ENCODE measurements at places on chromosomes 2 and 18. TPM values are rescaled to one million over a fixed set of nuclear protein-coding genes. Genes with fewer than 3 reads are reported as not detected.

The SRD5A2 gene
- not detected for total RNA-seq

The NYAP2 gene
- total RNA-seq = 0.04 TPM

DNA sequence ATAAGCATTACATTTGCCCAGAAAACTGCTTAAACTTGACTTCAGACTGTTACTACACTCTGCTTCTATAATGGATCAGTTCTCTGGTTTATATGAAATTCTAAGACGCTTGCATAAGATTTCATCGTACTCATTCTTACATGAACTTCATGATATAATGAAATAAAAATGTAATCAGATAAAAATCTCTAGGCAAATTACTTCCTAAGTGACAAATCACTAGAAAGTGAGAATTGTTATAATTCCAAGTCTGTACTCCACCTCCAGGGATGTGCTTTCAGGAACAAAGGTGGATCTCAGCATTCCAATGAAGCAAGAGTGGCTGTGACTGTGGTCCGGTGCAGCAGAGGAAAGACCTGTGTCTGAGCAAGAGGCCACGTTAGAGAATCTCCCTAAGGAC lies 226.2 kb downstream of the PIEZO2 start:
- no peak overlapping the region for H3K27ac ChIP-seq
- H3K36me3 ChIP-seq = no peaks in the 10 kb centered on the region
- DNase-seq = no peak
- H3K4me1 ChIP-seq = no peaks in the 10 kb centered on the region
- H3K4me3 ChIP-seq = no peak overlapping the region

GRCh38 chr2:107025291-107025857 lies 139.4 kb upstream of the ST6GAL2 start:
- no peaks in the 10 kb centered on the region for H3K27me3 ChIP-seq
- DNase-seq = no peak
- H3K4me1 ChIP-seq = no peaks in the 10 kb centered on the region
- no peak overlapping the region for H3K4me3 ChIP-seq
- H3K27ac ChIP-seq = no peak overlapping the region

The ST8SIA5 gene
- total RNA-seq = not detected

- no peaks in the 10 kb centered on the region for H3K36me3 ChIP-seq
- no peaks in the 10 kb centered on the region for H3K27me3 ChIP-seq
- no peaks in the 10 kb centered on the region for H3K4me1 ChIP-seq
- H3K4me3 ChIP-seq = no peak overlapping the region
Measured at GRCh38 chr2:14941151-14941631, 308.7 kb downstream of the LRATD1 start.

DNA sequence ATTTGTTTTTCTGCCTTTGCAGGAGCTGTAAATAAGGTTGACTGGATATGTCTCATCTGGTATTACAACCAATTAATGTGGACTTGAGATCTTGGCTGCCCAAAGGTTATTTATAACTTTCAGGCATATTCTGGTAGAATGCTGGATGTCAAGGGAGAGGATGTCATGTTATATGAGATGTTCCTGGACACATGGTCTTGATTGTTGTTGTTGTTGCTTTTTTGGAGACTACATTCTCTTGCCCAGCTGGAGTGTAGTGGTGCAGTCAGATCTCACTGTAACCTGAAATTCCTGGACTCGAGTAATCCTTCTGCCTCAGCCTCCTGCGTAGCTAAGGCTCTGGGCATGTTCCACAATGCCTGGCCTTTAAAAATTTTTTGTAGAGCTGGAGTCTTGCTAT lies 83.3 kb downstream of the LCLAT1 start:
- H3K4me1 ChIP-seq = no peaks in the 10 kb centered on the region
- DNase-seq = no peak
- H3K27ac ChIP-seq = no peak overlapping the region
- no peaks in the 10 kb centered on the region for H3K27me3 ChIP-seq

- DNase-seq = no peak
- no peak overlapping the region for H3K4me3 ChIP-seq
- no peaks in the 10 kb centered on the region for H3K27me3 ChIP-seq
- H3K4me1 ChIP-seq = no peaks in the 10 kb centered on the region
- no peaks in the 10 kb centered on the region for H3K36me3 ChIP-seq
Measured at GRCh38 chr2:164593541-164593940, 27.7 kb downstream of the GRB14 start.

DNA sequence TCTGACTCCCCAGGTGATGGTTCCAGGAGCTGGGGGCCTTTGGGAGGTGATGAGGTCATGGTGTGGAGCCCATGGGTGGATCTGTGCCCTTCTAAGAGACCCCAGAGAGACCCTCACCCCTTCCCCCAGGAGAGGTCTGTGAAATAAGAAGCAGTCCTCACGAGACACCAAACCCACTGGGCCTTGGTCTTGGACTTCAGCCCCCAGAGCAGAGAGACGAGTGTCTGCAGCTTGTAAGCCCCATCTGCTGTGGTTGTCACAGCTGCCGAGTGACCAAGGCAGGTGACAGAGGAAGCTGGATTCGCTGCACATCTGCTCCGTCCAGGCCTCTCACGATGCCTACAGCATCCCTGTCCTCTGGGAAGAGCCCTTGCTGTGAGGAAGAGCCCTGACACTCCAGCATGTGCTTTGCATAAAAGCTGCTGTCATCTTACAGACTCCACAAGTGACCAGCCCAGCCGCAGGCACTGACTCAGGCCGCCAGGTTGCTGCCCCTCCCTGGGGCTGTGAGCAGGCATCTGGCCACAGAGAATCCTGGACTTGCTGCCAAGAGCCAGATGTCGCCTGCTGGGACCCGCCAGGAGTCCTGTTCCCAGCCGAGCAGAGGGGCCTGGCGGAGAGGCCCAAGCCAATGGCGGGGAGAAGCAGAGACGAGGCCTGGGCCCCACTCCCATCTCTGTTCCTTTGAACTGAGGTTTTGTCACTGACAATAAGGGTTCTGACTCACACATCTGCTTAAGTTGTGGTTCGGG lies 150.8 kb downstream of the PXDN start:
- no peaks in the 10 kb centered on the region for H3K36me3 ChIP-seq
- H3K27me3 ChIP-seq = peaks cover 16% of the 10 kb centered on the region
- H3K4me3 ChIP-seq = no peak overlapping the region
- DNase-seq = no peak
- no peaks in the 10 kb centered on the region for H3K4me1 ChIP-seq
- H3K27ac ChIP-seq = no peak overlapping the region

- H3K4me1 ChIP-seq = no peaks in the 10 kb centered on the region
- DNase-seq = peak; percentile 0
- no peaks in the 10 kb centered on the region for H3K36me3 ChIP-seq
- H3K27ac ChIP-seq = no peak overlapping the region
Measured at GRCh38 chr18:56302156-56302555, 336.2 kb downstream of the TXNL1 start.

DNA sequence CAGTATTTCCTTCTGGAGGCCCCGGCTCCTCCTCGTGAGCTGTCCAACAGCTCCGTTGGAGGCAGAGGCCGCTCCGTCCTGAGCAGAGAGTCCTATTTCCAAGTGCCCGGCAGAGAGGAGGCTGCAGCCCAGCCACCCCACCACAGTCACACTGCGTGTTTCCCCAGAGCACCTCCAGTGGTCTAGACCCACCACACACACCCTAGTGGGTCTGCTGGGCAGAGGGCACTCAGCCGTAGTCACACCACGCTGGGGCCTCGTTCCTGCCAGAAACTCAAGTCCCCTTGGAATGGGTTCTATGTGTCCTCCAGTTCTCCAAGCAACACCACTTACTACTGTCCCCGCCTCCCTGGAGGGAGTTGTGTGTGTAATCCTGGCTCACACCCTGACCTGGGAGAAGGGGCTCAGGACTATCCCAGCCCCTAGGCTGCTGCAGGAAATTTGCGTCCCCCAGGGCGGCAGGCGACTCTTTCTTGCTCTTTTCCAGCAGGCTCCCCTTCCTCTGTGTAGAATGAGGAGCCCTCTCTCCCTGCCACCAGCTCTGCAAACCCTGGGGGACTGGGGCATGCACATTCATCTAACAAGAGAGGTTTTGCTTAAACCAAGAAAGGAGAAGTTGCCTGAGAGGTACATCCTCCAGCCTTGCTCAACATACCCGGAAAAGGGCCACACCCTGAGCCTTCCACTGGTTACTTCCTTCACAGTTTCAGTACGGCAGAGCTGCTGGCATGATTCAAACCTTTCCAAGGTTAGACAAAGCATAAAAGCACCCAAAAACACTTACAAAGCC lies 114.1 kb downstream of the NDUFA10 start:
- H3K4me3 ChIP-seq = no peak overlapping the region
- H3K4me1 ChIP-seq = no peaks in the 10 kb centered on the region
- DNase-seq = no peak
- no peaks in the 10 kb centered on the region for H3K27me3 ChIP-seq
- peak overlapping the region; percentile 43 for H3K27ac ChIP-seq

DNA sequence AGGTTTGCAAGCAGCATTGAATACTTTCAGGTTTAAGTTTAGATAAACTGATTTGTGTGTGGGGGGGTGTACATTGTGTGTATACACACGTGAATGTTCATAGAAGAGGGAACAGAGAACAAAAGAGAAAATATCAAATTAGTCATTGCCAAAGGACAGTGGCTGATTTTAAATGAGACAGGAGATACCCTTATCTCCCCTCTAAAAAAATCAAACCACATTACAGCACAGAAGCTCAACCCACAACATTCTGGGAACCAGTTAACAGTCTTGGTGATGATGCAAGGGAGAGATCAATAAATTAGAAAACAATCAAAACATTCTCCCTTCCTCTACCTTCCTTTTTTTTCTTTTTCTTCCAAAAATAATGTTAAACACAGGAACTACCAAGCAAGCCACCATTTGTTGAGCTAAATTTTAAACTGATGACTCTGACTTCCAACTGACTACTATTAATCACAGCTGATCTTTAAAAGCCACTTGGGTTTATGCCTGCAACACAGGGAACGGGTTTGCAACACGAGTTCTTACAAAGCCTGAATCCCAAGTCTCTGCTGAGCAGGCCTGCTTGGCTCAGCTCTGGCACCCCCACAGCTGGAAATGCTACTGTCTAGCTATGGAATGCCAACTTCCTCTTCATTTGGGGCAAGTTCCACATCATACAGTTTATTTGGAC lies 119.2 kb upstream of the ACVR1C start:
- peaks cover 16% of the 10 kb centered on the region for H3K4me1 ChIP-seq
- H3K27me3 ChIP-seq = no peaks in the 10 kb centered on the region
- H3K36me3 ChIP-seq = no peaks in the 10 kb centered on the region
- H3K4me3 ChIP-seq = no peak overlapping the region
- H3K27ac ChIP-seq = no peak overlapping the region

- no peak for DNase-seq
- H3K27ac ChIP-seq = no peak overlapping the region
- no peaks in the 10 kb centered on the region for H3K36me3 ChIP-seq
- H3K4me3 ChIP-seq = no peak overlapping the region
- no peaks in the 10 kb centered on the region for H3K27me3 ChIP-seq
Measured at GRCh38 chr2:75367401-75367800, 168.1 kb upstream of the TACR1 start.

- no peak overlapping the region for H3K27ac ChIP-seq
- DNase-seq = no peak
- H3K4me1 ChIP-seq = no peaks in the 10 kb centered on the region
- no peak overlapping the region for H3K4me3 ChIP-seq
Measured at GRCh38 chr2:166593403-166593802, 99.4 kb upstream of the SCN7A start.

The UGT1A9 gene
- total RNA-seq = not detected

The SERPINB10 gene
- not detected for total RNA-seq

DNA sequence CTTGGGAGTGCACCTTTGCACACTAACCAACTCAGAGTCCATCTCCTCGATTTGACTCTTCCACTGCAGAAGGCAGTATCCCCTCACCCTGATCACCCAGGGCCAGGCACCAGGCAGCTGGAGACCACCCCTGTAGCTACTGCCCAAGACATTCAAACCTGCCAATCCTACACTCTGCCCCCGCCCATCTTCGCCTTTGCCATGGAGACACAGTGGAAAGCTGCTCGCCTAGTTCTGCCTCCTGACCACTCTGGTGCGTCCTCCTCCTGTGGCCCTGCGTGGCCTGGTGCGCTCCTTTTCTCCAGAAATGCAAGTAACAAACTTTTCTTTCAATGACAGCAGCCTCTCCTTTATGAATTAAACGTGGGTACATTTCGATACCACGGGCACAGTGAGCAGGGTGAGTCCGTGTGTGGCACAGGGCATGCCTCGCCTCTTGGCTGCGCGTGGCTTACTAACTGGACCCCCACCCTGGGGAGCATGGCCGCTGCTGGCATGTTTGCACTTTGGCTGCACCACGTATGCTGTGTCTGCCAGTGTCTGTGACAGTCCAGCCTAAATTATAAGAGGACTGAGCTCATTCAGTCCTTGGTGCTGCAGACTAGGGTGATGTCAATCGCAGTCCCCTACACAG lies 47.6 kb downstream of the LONRF2 start:
- H3K27me3 ChIP-seq = no peaks in the 10 kb centered on the region
- no peak overlapping the region for H3K4me3 ChIP-seq
- no peak for DNase-seq
- H3K4me1 ChIP-seq = peaks cover 15% of the 10 kb centered on the region
- no peak overlapping the region for H3K27ac ChIP-seq
- H3K36me3 ChIP-seq = peaks cover under 1% of the 10 kb centered on the region

- H3K27ac ChIP-seq = no peak overlapping the region
- H3K36me3 ChIP-seq = no peaks in the 10 kb centered on the region
- H3K27me3 ChIP-seq = peaks cover 4% of the 10 kb centered on the region
- no peak for DNase-seq
- no peaks in the 10 kb centered on the region for H3K4me1 ChIP-seq
- H3K4me3 ChIP-seq = no peak overlapping the region
Measured at GRCh38 chr18:31658670-31659575, 25.5 kb downstream of the B4GALT6 start.

GRCh38 chr2:3246928-3247714 lies 130.5 kb downstream of the EIPR1 start:
- H3K4me3 ChIP-seq = no peak overlapping the region
- H3K4me1 ChIP-seq = no peaks in the 10 kb centered on the region
- H3K27ac ChIP-seq = no peak overlapping the region
- no peak for DNase-seq
- no peaks in the 10 kb centered on the region for H3K27me3 ChIP-seq

DNA sequence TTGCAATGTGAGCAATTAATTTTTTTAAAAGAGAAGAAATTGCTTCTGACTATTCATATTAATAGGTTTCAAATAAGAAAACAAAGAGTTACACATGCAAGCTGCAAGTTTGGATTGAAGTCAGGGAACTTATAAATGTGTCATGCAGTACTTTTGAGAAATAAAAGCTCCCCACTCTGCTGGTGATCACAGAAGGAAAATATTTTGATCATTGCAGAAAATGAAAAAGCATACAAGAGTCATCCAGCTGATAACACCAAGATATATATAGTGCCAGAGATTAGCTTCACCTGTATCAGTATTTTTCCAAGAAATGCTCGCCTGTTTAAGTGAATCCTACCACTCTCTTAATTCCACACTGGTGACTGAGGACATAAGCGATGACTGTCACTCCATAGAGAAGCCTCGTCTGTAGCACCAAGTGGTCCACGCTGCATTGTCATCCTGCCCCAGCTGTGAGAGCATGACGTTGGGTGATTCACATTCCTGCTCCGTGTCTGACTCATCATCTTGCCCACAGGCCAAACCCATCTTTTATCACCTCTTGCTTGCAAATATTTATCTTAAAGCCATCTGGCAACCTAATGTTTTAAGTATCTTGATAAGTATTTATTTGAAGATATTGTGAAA lies 178.0 kb downstream of the ASXL3 start:
- H3K27ac ChIP-seq = no peak overlapping the region
- H3K4me1 ChIP-seq = no peaks in the 10 kb centered on the region
- no peak for DNase-seq
- no peaks in the 10 kb centered on the region for H3K36me3 ChIP-seq

GRCh38 chr2:108169982-108170625 lies 69.7 kb upstream of the SULT1C3 start:
- no peaks in the 10 kb centered on the region for H3K36me3 ChIP-seq
- no peak overlapping the region for H3K4me3 ChIP-seq
- peak; percentile 10 for DNase-seq
- H3K27ac ChIP-seq = no peak overlapping the region

The TTLL4 gene
- 46.3 TPM for total RNA-seq

- H3K27me3 ChIP-seq = no peaks in the 10 kb centered on the region
- no peaks in the 10 kb centered on the region for H3K36me3 ChIP-seq
- H3K4me3 ChIP-seq = no peak overlapping the region
- H3K27ac ChIP-seq = no peak overlapping the region
- DNase-seq = no peak
Measured at GRCh38 chr2:160582081-160582480, 88.5 kb upstream of the RBMS1 start.
